ENCODE measurements at places on chromosomes 16 and 17.

DNA sequence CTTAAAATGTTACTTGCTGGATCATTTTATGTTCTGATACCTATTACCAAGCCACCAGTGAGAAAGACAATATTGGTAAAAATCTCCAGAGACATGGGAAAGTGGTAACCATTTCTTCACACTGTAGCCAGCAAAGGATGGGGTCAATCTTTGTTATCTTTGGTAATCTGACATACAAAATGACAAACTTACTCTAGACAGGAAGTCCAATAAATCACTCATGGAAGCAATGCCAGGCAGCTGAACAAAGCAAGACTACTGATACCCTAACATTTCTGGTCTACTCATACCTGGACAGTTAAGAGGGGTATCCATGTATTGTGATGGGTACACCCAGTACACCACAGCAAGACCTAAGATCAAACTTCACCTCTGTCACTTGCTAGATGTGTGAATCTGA lies 19.0 kb downstream of the GRB2 start:
- DNase-seq, result no peak

- no peak for DNase-seq
Observed at GRCh38 chr16:23745263-23745662, 9.6 kb upstream of the CHP2 start.

DNA sequence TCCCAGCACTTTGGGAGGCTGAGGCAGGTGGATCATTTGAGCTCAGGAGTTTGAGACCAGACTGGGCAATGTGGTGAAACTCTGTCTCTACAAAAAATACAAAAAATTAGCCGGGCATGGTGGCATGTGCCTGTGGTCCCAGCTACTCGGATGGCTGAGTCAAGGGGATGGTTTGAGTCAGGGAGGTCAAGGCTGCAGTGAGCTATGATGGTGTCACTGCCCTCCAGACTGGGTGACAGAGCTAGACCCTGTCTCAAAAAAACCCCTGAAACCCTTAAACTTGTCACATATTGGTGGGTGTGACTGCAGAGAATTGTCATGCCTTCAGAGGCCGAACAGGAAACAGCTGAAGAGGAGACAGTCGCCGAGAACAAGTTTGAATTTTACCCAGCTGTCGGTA lies 13.4 kb downstream of the RPTOR start:
- DNase-seq, result no peak

DNA sequence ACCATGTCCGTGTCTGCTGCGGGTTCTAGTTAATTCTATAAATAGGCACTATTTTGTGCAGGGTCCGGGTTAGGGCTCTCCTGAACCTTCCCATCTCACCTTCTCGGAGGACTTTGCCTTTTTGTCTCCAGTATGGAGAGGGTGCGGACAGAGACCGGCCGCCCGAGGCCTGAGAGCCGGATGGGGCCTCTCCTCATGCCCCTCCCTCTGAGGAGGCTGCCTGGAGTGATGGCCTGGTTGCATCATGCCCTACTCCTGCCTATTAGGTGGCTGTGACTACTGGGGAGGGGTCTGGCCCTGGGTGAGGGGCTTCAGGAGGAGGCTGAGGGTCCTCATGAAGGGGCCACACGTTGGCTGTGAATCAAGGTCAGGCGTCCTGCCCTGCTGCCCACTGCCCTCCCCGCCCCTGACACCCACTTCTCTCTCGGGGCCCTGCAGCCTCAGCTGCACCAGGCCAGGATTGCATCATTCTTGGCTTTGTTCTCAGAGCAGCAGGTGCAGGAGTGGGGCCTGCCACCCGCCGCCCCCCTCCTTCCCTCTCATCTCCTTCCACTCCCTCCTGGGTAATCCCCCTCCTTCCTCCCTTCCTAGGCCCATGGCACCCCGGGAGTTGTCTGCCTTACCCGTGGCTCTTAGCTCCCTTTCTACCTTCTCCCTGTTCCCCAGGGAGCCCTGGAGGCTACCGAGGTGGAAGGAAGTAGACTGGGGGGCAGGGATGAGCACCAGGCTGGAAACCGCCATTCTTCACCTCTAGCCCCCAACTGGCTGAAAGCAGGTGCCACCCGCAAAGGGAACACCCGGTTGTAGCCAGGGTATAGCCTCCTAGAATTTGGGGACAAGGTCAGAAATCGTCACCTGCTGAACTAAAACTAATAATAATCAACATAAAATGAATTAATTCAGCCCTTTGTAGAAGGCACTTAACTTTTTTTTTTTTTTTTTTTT lies 12.7 kb upstream of the ARHGAP23 start:
- peak; percentile 39 for DNase-seq

- no peak for DNase-seq
Observed at GRCh38 chr17:68468788-68469187, 11.5 kb upstream of the WIPI1 start.

- no peak for DNase-seq
Observed at GRCh38 chr16:67531247-67531646, 2.6 kb downstream of the RIPOR1 start.

DNA sequence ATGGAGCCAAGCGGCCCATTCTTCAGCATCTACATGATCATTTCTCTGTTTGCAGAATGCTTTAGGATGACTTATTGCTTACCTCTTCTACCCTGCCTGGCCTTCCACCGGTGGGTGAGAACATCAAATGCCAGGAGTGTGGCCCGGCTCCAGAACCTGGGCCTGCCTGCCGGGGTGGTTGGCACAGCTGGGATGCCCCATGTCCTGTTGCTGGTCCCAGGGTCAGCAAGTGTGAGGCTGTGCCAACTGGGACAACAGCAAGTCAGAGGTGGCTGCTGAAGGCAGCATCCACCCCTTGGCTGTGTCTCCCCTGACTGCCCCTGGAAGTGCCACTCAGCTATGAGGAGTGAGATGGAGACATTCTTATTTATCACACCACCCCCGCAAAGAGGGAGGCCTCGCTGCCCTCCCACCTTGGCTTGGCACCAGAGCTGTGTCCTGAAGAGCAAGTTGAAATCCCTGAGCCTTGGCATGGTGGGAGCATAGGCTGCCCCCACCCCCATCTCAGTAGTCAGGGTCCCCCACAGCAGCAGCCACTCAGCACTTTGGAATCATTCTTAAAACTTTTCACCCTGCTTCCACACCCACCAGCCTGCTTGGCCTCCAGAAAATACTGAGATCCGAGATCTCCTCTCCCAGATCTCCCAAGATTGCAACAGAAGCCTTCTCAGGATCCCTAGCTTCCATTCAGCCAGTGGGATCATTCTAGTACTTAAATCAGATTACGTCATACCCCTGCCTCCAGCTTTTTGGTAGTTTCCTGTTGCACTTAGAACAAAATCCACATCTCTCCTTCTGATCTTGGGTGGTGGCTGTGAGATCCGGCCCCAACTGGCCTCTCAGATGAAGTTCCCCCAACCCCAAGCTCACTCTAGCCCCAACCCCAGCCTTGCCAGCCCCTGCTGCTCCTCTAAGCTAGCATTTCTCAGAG lies 127.5 kb downstream of the SOCS1 start:
- DNase-seq, result no peak

GRCh38 chr17:385836-386140 lies 33.2 kb upstream of the RPH3AL start:
- DNase-seq, result no peak

GRCh38 chr17:53724726-53725125 lies 98.0 kb upstream of the KIF2B start:
- DNase-seq, result no peak

DNA sequence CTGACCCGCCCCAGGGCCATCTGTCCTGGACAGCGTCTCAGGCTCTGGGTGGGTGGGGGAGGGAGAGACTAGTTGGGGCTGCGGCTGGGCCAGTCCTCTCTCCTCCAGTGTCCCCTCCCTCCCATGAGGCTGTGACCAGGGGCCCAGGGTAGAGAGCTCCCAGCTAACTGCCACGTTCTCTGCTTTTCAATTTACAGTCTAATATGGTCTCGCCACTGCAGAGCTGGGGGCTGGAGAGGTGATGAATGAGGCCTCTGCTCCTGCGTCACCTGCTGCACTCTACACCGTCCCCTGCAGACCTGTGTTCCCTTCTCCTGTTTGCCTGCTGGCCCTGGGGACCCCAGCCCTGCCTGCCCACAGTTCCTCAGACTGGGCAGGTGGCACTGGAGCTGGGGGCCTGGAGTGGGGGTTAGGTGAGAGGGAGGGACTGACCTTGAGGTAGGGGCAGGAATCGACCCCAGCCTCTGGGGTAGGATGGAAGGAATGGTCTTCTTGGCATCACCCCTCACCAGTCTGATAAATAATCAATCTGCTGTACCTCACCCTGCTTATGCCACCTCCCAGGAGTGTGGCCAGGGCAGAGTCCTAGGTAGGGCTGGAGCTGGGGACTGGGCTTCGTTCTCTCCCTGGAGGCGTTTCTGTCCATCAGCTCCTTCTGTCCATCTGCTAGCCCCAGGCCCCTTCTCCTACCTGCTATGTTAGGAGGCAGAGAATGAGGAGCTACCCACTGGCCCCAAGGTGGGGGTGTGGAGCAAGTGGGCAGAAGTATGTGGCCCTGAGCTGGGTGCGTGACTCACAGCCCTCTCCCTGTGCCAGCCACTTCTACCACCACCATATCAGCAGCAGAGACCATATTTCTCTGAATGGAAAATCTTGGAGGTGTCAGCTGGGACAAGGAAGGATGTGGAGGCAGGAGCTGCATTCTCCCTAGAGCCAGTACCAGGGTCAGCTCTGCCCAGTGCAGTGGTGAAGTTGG lies 12.9 kb downstream of the SEZ6 start:
- no peak for DNase-seq

GRCh38 chr17:57750895-57751294 lies 5.8 kb upstream of the CCDC182 start:
- DNase-seq, result no peak

All from GM12864 (cell line).